Stomach (tissue), 19 donors: ENCODE measurements at places on chromosomes 5 and 9. TPM values are rescaled to one million over a fixed set of nuclear protein-coding genes. Genes with fewer than 3 reads are reported as not detected.

GRCh38 chr9:124139001-124139400 lies 118.7 kb upstream of the NEK6 start:
- DNase-seq: no peak
- no peaks in the 10 kb centered on the region for H3K4me1 ChIP-seq
- H3K27me3 ChIP-seq: no peaks in the 10 kb centered on the region
- H3K4me3 ChIP-seq: no peak overlapping the region
- no peaks in the 10 kb centered on the region for H3K36me3 ChIP-seq

GRCh38 chr5:12570688-12571087 lies 666.4 kb upstream of the CTNND2 start:
- no peaks in the 10 kb centered on the region for H3K27me3 ChIP-seq
- H3K36me3 ChIP-seq: no peaks in the 10 kb centered on the region
- H3K27ac ChIP-seq: no peak overlapping the region
- DNase-seq: no peak

- no peak overlapping the region for H3K27ac ChIP-seq
- H3K4me1 ChIP-seq: no peaks in the 10 kb centered on the region
- no peak overlapping the region for H3K4me3 ChIP-seq
- no peaks in the 10 kb centered on the region for H3K27me3 ChIP-seq
These were observed 63.1 kb downstream of the HSPA4 start for GRCh38 chr5:133114933-133115310.

GRCh38 chr5:57683036-57683630 lies 200.5 kb upstream of the ACTBL2 start:
- no peaks in the 10 kb centered on the region for H3K27me3 ChIP-seq
- no peaks in the 10 kb centered on the region for H3K4me1 ChIP-seq
- no peak overlapping the region for H3K4me3 ChIP-seq
- no peaks in the 10 kb centered on the region for H3K36me3 ChIP-seq

Gene CD274
- 9.3 TPM for total RNA-seq
